ENCODE measurements at places on chromosomes 4 and X.

GRCh38 chr4:185143601-185143969 is 519 bp downstream of the SLC25A4 start:
- DNase-seq, result no peak

DNA sequence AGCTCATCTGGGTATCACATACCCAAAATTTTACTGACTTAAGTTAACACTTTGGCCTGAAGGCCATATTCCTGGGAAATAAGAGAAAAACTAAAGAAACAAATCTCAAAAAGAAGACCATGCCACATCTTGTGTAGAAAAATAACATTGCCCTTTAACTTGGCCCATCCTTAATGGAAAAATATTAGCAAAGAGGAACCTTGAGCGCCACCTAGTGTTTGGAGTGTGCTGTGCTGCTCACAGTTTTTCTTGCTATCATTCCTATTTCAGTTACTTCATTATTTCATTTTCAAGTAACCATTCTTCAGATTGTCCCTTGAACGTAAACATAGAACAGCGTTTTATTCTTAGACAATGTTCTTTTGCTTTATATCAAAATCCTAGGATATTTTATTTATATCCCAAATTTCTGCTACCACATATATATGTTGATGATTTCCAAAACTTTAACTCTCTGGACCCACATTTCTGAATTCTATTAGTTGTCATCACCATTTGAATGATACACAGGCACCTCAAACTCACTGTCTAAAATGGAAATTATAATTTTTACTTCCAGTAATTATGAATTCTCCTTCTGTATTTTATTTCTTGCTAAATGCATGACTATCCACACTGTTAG is 999.0 kb upstream of the ADGRL3 start:
- DNase-seq, result peak; percentile 62

DNA sequence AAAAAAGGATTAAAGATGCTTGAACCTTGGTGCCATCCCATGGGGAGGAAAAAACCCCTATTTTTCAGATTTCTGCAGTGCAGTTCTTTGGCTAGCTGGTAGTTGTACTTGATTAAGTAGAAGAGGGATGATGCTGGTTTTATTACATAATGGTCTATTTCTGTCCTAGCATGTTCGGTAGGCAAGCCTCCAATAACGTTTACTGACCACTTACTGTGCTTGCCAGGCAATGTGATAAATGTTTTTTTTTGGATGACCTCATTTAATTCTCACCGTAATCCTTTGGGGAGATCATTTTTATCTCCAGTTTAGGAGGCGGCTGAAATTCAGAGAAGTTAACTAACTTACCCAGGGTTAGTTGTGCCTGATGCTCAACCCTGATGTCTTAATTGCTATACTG is 92.1 kb upstream of the RPA4 start:
- no peak for DNase-seq

DNA sequence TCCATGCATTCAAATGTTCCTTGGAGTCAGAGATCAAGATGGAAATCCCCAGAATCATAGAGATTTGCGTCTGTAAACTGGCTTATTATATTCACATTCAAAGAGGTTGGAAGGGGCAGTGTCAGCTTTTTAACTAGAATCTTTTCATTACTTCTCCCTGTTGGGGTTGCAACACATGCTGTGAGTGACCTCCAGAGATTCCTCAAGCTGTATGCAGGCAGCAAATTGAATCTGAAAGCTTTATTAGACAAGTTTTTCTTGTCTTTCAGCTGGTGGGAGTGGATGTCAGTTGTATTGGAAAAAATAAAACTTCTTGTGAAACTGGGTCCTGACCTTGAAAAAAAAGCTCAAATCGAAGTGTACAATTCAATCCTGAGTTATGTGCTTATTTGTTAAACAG is 736.5 kb upstream of the FTHL17 start:
- no peak for DNase-seq

GRCh38 chr4:184896868-184897715 is 71.3 kb upstream of the ACSL1 start:
- DNase-seq, result no peak

GRCh38 chr4:112589206-112589605 is 47.5 kb downstream of the ZGRF1 start:
- no peak for DNase-seq

DNA sequence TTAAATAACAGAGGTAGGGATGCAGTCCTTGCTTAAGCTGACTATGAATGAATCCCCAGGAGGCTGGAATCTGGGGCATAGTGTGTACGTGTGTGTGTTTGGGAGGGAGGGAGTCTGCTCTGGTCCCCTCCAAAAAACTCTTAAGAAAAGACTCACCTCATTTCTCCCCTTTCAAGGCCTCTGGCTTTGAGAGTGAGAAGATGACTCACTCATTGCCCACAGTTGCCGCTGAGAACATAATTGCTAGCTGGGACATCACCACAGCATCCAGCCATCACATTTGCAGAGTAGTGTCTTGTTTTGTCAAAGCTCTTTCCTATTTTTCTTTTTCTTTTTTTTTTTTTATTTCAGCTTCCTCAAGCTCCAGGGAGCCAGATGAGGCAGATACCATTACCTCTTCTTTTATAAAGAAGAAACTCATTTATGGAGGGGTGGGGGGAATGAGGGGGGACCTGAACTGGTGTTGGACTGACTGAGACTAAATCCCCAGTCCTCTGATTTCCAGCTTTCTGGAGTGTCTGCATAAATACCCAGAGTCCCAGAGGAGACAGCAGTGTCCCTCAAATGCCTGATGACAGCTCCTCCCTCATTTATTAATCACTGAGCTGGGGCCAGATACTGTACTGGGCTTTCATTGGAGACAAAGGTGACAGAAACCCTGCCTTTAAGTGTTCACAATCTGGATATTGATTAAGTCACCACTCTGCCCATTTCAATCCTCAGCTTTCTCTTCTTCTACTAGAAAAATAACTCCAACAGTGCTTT is 61.9 kb upstream of the LAS1L start:
- DNase-seq, result no peak

DNA sequence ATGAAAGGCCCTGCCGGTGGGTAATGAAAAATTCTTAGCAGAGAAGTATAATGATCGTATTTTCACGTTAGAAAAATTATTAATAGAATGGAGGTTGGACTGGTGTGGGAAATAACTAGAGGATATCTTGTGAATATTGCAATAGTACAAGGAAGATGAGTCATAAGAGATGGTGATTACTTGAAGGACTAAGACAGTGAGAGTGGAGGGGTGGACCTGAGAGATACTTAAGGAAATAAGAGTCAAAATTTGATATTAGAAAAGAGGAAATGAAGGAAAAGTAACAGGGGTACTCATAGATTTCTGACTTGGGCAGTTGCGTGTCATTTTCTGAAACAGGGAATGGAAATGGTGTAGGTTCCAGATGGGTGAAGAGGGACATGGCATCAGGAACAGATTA is 1.7 kb upstream of the USP53 start:
- DNase-seq, result no peak

- DNase-seq, result no peak
These were observed 2.2 kb upstream of the SEPTIN11 start for GRCh38 chr4:76947369-76947768.

DNA sequence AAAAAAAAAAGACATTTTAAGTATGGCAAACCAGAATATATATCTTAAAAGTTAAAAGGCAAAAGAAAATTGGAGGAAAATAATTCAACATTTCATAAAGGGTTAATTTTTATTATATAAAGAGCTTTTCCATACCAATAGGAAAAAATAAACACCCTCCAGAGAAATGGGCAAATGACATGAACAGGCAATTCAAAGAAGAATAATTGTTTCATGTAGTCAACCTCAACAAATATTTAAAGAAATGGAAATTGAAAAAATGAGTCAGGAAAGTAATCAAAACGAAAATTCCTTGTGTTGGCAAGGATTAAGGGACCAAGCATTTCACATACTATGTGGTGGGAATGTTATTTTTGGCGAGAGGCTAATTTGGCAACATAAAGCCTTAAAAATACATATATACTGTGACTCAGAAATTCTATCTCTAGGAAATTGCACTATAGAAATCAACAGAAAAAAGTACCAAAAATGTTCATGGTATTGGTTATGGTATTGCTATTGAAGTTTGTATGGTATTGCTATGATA is 87.6 kb downstream of the HAUS3 start:
- DNase-seq, result no peak

DNA sequence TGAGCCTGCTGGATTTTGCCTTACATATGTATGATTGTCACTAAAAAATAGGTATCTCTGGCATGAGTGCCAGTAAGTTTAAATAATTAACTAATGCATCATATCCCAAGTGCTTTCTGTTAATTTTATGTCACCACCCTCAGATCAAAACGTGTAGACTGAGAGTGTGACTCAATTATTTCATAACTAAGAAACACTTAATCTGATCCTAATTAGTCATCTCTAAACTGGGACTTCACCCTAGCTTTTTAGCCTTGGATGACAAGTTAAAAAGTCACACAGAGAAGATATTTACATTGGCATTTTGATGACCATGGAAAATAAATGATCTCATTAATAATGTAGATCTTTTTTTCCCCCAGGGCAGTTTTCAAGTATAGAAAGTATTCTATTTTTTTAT is 23.1 kb upstream of the SLC6A14 start:
- DNase-seq, result no peak

All from NCI-H460 (cell line).